CD4-positive, alpha-beta T cell treated with Interleukin-21 for 1 hour (primary cell): ENCODE measurements at places on chromosomes 1 and 21.

- peak; percentile 2 for DNase-seq
Observed at GRCh38 chr1:162922201-162922600, 61.2 kb upstream of the CCDC190 start.

DNA sequence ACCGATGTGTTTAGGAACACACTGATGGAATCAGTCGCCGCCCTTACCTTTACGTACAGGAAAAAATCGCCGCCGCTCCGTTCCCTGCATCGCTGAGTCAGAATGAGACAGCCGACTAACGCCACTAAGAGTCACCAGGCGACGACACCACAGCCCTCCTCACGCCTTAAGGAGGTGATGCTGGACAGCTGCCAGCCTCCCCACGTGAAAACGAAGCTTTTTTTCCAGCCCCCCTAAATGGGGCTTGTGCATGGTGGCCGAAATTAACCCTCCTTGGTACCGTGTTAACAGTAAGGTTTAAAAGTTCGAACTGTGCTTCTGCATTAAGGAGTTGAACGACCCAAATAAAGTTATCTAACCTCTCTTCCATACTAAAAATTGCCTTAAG, 511 bp downstream of the DNTTIP2 start:
- peak; percentile 71 for DNase-seq

GRCh38 chr1:224262373-224263054, 67.5 kb downstream of the NVL start:
- no peak for DNase-seq

- DNase-seq = no peak
Observed at GRCh38 chr21:29640080-29640508, 299.7 kb downstream of the GRIK1 start.

DNA sequence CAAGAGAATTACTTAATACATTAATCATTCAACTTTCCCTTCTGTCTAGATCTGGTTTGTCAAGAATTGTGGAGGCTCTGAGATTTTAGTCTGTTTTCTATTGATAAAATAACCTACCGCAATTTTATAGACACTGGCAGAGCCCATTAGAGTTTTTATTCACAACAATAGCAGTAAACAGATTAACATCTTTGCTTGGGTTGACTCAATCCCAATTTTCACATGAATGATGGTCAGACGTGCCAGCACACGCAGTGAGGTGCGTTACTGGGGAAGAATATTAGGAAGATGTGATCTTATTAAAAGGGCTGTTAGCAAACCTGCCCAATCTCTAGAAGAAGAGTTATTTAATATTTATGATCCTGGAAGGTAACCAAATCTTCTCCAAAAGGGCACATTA, 736.6 kb downstream of the MRPL39 start:
- DNase-seq = no peak

DNA sequence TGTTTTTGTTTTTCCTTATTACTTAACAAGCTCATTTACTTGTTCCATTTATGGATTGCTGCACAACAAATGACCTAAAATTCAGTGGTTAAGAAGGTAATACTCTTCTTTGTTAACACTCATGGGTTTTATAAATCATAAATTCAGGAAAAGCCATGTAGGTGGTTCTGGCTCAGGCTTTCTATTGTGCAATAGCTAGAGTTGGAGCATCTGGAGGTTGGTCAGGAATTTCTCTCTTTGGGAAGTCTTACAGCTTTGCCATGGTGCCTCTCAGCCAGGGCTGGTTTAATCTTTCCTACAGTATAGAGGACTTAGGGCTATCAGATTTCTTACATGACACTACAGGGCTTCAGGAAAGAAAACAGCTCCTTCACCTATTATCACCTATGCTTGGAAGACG, 1677.1 kb downstream of the KCNT2 start:
- DNase-seq = no peak

- DNase-seq = no peak
Observed at GRCh38 chr1:81430236-81430938, 370.3 kb upstream of the ADGRL2 start.

GRCh38 chr1:12596007-12596821, 21.8 kb downstream of the DHRS3 start:
- peak; percentile 10 for DNase-seq

DNA sequence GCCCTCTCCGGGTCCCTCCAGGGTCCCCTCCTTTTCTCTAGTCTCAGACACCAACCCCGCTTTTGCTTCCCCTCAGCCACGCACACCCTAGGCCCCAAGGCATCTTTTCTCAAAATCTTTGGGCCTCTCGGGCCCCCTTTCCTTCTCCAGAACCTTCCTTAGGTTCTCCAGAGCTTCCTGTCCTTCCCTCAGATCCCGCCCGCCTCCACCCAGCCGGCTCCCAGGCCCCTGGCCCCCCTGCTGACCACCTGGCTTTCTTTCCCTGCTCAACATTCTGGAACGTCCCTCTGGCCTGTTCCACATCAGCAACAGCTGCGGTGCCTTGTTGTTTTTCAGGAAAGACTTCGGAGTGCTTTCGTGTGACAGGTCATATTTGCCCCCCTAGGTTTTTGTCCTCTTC, 1.2 kb downstream of the ZDHHC18 start:
- no peak for DNase-seq

GRCh38 chr1:47568763-47569162, 130.9 kb downstream of the FOXD2 start:
- DNase-seq = no peak

DNA sequence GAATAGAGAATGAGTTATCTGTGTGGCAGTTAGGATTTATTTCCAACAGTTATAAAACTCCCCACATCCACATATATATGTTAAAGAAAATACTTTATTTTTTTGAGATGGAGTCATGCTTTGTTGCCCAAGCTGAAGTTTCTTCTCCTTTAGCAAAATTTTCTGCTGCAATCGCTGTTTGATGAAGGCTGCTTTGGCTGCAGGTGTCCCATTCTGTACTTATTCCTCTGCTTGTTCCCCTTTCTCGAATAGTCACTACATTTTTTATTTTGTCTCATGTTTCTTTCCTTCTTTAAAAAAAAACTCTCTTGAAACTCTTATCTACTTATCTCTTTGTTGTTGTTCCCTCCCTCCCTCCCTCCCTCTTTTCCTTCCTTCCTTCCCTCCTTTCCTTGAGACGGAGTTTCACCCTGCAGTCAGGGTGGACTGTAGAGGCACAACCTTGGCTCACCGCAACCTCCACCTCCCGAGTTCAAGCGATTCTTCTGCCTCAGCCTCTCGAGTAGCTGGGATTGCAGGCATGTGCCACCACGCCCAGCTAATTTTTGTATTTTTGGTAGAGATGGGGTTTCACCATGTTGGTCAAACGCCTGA, 10.6 kb downstream of the OR2W3 start:
- DNase-seq = no peak

GRCh38 chr1:3978990-3979325, 78.9 kb upstream of the C1orf174 start:
- no peak for DNase-seq

- no peak for DNase-seq
Observed at GRCh38 chr1:198883184-198883583, 244.3 kb downstream of the PTPRC start.

DNA sequence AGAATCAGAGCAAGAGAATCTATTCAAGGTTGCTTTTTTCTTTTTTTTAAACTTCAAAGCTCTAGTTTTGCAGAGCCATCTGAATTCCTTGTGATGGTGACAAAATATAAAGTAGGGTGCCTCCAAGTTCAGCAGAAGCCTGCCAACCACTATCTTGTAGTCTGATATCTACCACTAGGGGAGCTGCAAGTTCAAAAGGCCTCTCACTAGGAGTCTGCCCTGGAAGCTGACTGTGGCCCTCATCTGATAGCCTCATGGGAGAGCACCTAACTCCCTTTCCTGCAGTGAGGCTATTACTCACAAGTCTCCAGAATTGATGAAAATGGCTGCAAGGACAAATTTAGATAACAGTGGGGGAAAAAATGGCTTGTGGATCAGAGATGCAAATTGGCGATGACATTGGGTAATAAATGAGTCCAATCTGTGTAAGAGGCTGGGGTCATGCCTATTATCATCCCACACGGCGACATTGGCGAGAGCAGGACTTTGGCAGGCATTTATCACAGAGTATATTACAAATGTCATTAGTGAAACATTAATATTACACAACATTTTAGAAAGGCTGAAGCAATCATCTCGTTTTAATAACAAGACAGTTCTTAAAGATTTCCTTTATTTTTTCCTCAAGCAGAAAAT, 10.7 kb upstream of the ZP4 start:
- DNase-seq = no peak

- DNase-seq = no peak
Observed at GRCh38 chr21:37623183-37623582, 256.6 kb downstream of the DYRK1A start.

- peak; percentile 44 for DNase-seq
Observed at GRCh38 chr1:206714331-206715058, 29.8 kb downstream of the MAPKAPK2 start.

DNA sequence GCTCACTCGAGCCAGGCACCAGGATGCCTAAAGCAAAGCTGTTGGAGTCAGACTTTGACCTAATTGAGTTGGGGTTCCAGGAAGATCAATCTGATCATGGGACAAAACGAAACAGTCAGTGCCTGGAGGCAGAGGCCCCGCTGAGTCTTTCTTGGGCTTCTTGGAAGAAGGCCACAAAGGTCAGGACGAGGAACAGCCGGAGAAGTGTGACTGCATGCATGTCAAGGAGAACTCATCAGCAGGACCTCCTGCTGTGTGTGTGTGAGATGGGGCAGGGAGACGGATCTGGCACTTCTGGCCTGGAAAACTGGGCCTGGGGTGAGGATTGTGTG, 190.8 kb downstream of the CAMTA1 start:
- no peak for DNase-seq

DNA sequence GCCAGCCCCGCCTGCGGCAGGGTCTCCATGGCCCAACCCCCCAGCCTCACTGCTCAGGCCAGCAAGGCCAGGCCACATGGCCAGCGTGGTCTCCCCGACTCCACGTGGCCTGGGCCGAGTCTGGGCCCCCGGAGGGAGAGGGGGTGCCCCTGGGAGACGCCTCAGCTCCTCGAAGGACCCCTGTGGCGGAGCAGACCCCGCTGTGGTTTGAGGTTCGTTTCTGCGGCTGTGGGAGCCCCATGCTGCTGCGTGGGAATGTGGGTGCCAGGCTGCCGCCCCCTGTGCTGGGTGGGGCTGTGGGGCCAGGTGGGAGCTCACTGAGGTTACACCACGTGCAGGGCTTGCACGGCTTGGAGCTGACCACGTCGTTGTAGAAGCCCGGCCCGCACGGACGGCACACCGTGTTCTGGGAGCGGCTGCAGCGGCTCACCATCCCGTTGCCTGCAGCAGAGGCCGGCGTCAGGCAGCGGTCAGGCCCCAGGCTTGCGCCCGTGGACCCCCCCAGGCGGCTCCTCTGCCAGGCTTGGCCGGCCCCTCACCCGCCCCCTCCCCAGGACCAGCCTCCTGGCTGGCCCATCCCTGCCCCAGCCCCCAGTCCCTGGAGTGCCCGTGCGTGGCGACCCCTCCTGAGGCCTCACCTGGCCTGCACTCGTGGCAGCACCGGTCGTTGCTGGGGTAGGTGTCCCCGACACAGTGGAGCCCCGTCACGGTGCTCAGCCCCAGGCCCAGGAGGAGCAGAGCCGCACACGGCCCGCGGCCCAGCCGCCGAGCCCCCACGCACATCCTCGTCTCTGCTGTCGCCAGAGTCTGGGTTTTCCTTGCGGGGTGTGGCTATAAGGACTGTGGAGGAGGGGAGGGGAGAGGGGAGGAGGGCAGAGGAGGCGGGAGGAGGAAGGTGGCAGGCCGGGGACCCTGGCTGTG, at the start of gene TNFRSF4:
TSS of gene TNFRSF4 (minus strand) at position 809 of the 921 bp plus-strand sequence. CDS start at position 783, 26 bp downstream.
- DNase-seq = peak; percentile 56

GRCh38 chr1:221334062-221334461, 407.8 kb downstream of the DUSP10 start:
- DNase-seq = no peak

GRCh38 chr1:119046429-119046784, 58.3 kb upstream of the TBX15 start:
- no peak for DNase-seq

GRCh38 chr1:99646868-99647267, 955 bp downstream of the PALMD start:
- no peak for DNase-seq

DNA sequence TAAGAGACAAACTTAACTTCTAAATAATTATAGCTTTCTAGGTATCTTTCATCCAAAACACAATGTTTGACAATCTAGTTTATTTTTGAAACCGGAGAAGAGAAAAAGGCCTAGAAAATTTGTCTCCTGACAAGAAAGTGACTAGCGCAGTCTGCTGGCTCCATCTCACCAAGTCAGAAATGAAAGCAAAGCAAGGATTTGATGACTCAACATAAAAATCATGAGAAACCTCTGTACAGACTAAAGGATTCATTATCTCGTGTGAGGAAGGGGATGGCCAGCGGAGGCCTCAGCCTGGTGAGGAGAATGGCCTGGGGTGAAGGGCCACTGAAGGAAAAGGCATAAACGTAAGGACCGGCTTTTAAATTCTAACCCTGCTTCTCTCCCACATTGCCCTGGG, 20.0 kb upstream of the TSNAX start:
- DNase-seq = no peak

DNA sequence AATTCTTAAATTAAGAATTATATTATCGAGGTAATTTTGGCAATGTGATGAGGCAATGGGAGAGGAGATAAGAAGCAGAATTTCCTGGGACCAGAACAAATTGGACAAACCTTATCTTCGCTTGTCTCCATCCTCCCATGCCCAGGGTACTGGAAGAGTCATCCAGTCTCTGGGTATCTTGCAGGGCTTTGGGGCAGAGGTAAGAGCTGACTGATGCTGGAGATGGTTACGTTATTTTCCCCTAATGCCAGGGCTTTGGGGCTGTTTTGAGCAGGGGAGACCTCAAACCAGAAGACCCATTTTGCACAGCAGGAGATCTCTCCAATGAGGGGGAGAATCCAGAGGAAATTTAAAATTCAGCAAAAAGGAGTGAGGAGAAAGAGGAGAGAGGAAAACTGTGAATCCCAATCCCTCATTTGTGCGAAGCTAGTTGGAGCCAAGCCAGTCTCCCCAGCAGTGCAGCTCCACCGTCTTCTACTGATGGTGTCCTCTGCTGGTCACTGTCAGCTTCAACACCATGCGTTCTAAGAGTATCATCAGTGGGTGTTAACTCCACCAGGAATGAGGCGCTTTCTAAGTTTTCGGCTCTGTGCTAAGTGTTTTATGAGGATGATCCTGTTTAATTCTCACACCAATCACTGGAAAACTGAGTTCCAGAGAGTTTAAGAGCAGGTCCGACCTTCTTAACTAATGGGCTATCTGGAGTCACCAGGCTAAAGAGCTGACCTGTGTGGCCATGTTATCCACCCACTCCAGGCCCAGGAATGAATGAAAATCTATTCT, 86.8 kb upstream of the CD34 start:
- DNase-seq = peak; percentile 42

DNA sequence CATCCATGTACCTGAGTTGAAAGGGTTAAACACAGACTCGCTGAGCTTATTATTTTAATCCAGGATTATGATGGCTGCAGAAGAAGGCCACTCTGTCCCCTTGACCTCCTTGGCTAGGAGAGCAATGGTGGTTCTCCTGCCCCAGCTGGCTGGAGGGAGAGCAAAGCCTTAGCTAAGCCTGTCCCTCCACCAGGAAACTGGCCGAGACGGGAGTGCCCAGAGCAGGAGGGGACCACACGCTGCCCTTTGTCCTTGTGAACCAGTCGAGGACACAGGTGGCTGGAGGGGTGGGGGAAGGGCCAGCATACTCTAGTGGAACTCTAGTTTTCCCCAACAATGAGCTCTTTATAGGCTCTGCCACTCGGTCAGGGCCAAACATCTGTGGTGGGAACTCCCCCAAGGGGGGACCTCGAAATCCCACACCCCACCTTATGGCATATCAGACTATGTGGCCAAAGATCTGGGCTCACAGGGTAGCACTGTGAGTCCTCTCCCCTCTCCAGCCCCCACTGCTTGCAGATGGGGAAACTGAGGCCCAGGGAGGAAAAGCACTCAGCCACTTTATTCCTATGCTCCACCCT, 12.9 kb downstream of the KIAA1614 start:
- DNase-seq = no peak

GRCh38 chr1:232090816-232091215, 464.2 kb downstream of the DISC1 start:
- no peak for DNase-seq
